Neural progenitor cell (in vitro differentiated cells): ENCODE measurements at places on chromosomes 4 and X.

GRCh38 chrX:123610915-123611314, 121.9 kb downstream of the THOC2 start:
- H3K27me3 ChIP-seq = no peaks in the 10 kb centered on the region
- H3K4me1 ChIP-seq = no peaks in the 10 kb centered on the region
- peaks cover 7% of the 10 kb centered on the region for H3K36me3 ChIP-seq
- H3K4me3 ChIP-seq = no peak overlapping the region
- no peak for DNase-seq

DNA sequence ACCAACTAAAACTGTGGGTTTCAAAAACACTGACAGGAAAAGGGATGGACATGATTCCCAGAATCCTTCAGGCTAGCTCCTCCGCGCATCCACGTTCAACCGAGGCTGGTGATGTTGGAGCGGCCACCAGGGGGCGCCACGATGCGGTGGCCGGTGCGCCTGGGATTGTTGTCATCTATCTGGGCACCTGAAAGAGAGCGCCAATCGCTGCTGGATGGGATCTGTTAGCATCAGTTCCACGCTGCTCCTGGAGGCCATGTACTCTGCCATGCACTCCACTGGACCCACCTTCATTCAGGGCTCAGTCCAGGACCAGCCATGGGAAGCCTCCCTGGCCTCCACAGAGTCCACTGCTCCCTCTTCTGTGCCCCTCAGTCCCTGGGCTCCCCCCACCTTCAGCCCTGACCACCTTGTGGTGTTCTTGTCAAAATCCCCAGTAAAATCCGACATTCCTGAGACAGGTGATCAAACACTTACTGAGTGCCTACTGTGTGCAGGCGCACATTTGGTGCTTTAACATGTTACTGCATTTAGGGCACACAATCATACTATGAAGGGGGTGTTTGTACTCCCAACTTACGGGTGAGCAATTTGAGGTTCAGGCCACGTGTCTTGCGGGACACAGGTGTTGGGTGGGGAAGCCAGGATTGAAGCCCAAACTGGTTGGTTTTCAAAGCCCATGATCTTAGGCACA, 71.1 kb downstream of the CRMP1 start:
- H3K4me3 ChIP-seq = no peak overlapping the region
- peak; percentile 54 for DNase-seq
- H3K4me1 ChIP-seq = no peaks in the 10 kb centered on the region
- H3K27me3 ChIP-seq = no peaks in the 10 kb centered on the region
- H3K27ac ChIP-seq = no peak overlapping the region
- no peaks in the 10 kb centered on the region for H3K36me3 ChIP-seq

DNA sequence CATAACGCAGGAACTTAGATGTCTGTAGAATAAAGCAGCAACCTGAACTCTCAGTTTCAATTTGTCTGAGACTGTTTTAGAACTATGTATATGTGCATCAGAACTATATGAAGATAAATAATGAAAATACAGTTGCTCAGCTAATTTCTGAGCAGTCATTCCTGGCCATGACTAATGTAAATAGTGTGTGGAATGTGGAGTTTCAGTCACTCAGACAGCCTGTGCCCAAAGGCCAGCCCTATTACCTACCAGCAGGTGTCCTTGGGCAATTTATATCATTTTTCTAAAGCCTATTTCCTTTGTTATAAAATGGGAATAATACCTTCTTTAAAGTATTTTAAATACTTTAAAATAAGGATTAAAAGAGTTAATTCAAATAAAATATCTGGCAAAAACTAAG, 56.0 kb upstream of the RELL1 start:
- no peaks in the 10 kb centered on the region for H3K36me3 ChIP-seq
- H3K27me3 ChIP-seq = no peaks in the 10 kb centered on the region
- H3K4me3 ChIP-seq = no peak overlapping the region

DNA sequence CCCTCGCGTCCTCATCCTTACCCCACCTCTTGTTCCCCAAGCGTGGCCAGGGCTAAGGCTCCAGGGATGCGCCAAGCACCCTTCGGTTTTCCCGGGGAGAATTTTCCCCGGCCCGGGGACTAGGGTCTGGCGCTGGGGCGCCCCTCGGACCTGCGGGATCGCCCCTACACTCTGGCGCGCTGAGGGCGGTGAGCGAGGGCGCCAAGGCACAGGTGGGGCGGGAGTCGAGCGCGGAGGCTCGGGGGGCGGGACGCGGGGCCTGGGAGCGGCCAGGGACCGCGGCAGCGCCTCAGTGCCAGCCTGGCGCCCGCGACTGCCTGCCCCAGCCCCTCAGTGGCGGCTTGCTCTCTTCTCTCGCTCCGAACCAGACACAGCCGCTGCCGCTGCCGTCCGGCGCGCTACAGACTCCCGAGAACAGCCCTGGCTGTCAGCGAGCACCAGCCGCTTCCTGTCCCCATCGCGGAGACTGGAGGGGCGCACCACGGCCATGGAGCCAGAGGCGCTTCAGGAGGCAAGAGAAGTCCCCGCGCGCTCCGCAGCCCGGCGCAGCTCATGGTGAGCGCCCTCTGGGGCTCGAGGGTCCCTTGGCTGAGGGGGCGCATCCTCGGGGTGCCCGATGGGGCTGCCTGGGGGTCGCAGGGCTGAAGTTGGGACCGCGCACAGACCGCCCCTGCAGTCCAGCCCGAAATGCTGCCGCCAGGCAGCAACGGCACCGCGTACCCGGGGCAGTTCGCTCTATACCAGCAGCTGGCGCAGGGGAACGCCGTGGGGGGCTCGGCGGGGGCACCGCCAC, at the start of gene DRD5:
Gene DRD5, plus strand, starts transcription at position 292 of the 793 bp plus-strand sequence. Its CDS starts 396 bp downstream, at position 688.
- H3K4me1 ChIP-seq = no peaks in the 10 kb centered on the region
- no peak within 1 kb of the TSS for H3K27ac ChIP-seq
- peaks cover 98% of the 10 kb centered on the region for H3K27me3 ChIP-seq
- DNase-seq = peak; percentile 70
- peak within 1 kb of the TSS; percentile 63 for H3K4me3 ChIP-seq

DNA sequence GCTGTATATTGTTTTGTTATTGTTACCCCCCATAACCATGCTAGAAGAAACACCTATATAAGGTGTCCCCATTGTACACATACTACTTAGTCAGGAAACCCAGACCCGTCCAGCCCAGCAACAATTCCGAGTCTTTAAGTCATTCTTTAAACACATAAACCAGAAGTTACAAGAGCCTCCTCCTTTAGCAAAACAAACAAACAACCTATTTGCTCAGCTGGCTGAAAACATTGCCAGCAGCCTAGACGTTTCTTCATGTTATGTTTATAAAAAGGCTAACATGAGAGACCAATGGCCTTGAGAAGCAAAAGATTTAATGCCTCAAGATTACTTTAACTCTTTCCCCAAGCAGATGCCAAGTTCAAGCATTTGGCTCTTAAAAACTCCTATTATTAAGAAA, 1.4 kb downstream of the ACOX3 start:
- no peaks in the 10 kb centered on the region for H3K36me3 ChIP-seq
- H3K27me3 ChIP-seq = no peaks in the 10 kb centered on the region
- H3K27ac ChIP-seq = no peak overlapping the region
- no peak for DNase-seq
- peak overlapping the region; percentile 94 for H3K4me3 ChIP-seq

DNA sequence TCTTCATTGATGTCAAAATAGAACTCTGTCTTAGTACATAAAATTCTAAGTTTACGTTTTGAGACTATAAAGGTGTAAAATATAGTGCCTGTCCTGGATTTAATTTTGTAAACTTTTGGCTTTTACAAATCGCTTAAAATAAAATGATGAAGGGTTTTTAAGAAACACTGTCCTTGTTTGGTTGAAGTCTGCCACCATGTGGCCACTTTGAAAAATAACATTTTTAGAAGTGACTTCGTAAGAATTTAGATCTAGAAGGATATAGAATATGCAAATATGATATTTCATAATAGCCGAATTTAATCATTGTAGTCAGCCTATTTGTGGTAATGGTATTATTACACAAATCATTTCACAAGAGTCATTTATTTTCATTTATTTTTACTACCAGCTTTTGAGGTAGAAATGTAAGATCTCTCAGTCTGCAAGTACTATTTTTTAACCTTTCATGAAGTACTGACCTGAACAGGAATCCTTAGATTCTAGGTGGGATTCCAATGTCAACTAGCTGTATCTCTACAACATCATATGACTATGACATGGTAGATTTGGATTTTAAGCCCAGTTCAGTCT, 31.0 kb upstream of the FAT4 start:
- peaks cover 4% of the 10 kb centered on the region for H3K4me1 ChIP-seq
- no peak overlapping the region for H3K27ac ChIP-seq
- DNase-seq = peak; percentile 18
- no peak overlapping the region for H3K4me3 ChIP-seq

- H3K4me1 ChIP-seq = peaks cover 31% of the 10 kb centered on the region
- no peak overlapping the region for H3K4me3 ChIP-seq
- no peaks in the 10 kb centered on the region for H3K36me3 ChIP-seq
Measured at GRCh38 chr4:3365871-3366842, 73.3 kb downstream of the RGS12 start.

- no peaks in the 10 kb centered on the region for H3K36me3 ChIP-seq
- no peak overlapping the region for H3K4me3 ChIP-seq
- H3K4me1 ChIP-seq = no peaks in the 10 kb centered on the region
- H3K27me3 ChIP-seq = no peaks in the 10 kb centered on the region
- DNase-seq = no peak
- H3K27ac ChIP-seq = no peak overlapping the region
Measured at GRCh38 chr4:182600093-182600492, 317.1 kb downstream of the DCTD start.

GRCh38 chrX:112612558-112612957, 67.2 kb downstream of the LHFPL1 start:
- no peaks in the 10 kb centered on the region for H3K36me3 ChIP-seq
- no peaks in the 10 kb centered on the region for H3K27me3 ChIP-seq
- no peak for DNase-seq
- no peak overlapping the region for H3K27ac ChIP-seq
- no peak overlapping the region for H3K4me3 ChIP-seq
- H3K4me1 ChIP-seq = peaks cover 15% of the 10 kb centered on the region

- no peaks in the 10 kb centered on the region for H3K27me3 ChIP-seq
- no peak overlapping the region for H3K27ac ChIP-seq
- H3K4me3 ChIP-seq = no peak overlapping the region
Measured at GRCh38 chr4:75172551-75172950, 239.6 kb downstream of the PARM1 start.

DNA sequence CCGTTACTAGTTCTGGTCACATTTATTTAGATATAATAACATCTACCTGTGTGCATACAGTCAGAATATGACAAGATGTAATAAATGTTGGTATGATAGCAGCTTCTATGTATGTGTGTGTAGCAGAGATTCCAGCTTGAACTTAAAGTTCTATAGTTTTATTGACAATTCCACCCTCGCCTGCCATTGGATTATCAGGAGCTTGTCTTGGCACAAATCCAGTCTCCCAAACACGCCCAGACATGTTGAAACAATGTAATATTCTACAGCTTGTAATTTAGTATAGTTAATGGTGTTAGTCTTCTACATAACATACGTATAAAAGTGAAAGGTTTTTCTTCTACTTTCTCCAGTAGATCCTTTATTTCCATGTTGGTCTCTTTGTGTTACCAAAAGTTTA, 44.4 kb downstream of the BBS12 start:
- H3K4me1 ChIP-seq = peaks cover 5% of the 10 kb centered on the region
- H3K27ac ChIP-seq = no peak overlapping the region
- H3K36me3 ChIP-seq = no peaks in the 10 kb centered on the region

GRCh38 chr4:1177274-1178141, 5.1 kb upstream of the SPON2 start:
- peaks cover 6% of the 10 kb centered on the region for H3K4me1 ChIP-seq
- no peak overlapping the region for H3K4me3 ChIP-seq
- H3K27me3 ChIP-seq = peaks cover 48% of the 10 kb centered on the region
- no peak for DNase-seq
